NCI-H2081 treated with DMSO at 0.1 percent for 48 hours (cell line): ENCODE measurements at places on chromosomes 7 and 10.

- DNase-seq, result no peak
Observed at GRCh38 chr7:30171766-30172447, 37.1 kb downstream of the MTURN start.

DNA sequence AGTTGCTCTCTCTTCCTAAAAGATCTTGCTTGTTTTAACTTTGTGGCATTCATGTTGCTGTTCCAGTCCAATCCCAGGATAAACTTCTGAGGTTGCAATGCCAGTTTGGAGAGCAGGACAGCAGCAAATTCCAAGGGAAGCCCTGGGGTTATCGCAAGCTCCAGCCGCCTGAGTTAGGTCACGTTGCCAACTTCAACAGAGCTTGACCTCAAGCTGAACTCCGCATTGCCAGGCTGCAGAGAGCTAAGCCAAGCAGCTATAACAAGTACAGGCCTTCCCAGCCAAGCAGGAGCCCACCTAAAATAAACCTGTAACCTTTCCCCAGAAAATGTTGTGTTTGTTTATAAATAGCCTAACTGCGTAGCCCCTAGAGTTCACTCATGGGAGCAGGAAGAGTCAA lies 138.9 kb upstream of the LYZL1 start:
- DNase-seq, result no peak

GRCh38 chr10:79322616-79323543 lies 24.4 kb upstream of the PPIF start:
- no peak for DNase-seq

GRCh38 chr10:70232155-70232858 lies 922 bp downstream of the PPA1 start:
- no peak for DNase-seq
